ENCODE measurements at places on chromosomes 13 and 19. TPM values are rescaled to one million over a fixed set of nuclear protein-coding genes. Genes with fewer than 3 reads are reported as not detected.

DNA sequence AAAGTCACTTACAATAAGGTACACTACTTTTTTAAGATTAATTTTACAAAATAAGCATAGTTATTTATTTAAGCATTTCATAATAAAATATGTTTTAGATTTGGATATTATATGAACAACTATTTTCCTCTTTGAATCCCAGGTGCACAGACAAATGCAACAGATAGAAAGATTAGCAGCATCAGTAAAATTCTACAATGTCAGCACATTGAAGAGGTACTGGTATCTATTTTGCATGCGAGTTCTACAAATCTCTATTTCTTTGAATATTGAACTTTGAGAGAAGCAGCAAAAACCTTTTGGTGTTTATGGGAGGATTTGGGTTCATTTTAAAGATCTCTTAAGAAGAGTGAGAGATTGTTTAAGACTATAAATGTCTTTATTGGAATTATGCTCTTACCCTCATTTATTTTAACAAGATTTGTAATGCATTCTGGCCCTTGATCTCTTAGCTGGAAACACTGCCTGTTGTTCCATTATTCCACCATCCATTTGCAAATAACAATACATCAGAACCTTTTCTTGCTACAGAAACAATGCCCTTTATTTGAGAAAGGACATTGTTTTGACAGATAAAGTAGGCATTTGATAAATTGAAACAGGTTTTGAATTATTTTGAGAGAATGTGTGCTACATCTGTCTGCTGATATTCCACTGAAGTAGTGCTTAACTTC lies 558.8 kb upstream of the KLHL1 start:
- no peak overlapping the region for H3K4me3 ChIP-seq
- no peak overlapping the region for H3K27ac ChIP-seq
- no peaks in the 10 kb centered on the region for H3K4me1 ChIP-seq
- H3K36me3 ChIP-seq: no peaks in the 10 kb centered on the region

DNA sequence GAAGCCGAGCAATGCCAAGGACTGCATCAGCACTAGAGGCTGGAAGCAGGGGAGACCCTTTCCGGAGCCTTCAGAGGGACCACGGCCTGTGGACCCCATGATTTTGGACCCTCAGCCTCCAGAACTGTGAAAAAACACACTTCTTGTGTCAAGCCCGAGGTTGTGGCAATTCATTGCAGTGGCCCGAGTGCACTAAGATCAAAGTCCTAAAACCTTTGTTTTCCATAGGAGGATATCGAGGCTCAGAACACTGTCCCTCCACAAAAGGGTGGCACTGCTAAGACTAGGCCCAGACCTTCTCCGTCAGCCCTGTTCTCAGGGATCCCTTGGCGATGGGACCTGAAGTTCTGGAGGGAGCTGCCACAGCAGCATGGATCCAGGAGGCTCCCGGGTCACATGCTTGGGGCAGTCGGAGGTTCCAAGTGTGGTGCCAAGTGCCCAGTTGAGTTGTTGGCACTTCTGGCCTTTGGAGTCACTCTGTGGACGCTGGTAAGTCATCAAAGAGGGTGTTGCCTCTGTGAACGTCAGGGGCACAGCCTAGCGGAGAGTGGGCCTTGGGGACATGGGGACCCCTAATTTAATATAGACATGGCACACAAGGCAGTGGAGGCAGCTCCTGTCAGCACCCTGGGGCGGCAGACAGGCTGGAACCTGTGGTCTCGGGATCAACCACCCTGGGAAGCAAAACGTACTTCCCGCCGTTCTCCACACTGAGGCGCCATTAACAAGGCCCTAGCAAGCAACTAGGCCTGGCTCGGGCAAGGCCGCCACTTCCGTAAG lies 199.2 kb downstream of the COL4A1 start:
- DNase-seq: no peak
- H3K4me1 ChIP-seq: no peaks in the 10 kb centered on the region
- no peak overlapping the region for H3K4me3 ChIP-seq
- no peaks in the 10 kb centered on the region for H3K36me3 ChIP-seq
- no peak overlapping the region for H3K27ac ChIP-seq

DNA sequence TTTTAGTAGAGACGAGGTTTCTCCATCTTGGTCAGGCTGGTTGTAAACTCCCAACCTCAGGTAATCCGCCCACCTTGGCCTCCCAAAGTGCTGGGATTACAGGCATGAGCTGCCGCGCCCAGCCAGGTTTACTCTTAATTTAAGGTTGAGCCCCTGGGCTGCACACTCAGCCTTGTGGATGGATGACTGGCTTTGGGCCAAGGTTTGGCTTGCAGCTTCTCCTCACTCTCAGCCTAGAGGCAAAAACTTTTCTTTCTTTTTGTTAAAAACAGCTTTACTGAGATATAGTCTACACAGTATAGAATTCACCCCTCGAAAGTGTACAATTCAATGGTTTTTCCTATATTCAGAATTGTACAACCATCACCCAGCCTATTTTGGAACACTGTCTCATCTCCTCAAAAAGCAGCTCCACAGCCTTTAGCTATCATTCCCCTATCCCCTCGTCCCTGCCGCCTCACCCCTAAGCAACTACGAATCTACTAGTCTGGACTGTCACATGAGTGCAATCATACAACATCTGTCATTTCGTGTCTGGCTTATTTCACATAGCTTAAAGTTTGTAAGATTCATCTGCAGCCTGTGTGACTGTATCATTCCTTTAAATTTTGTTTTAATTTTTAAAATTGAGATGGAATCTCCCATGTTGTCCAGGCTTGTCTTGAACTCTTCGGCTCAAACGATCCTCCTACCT lies 14.5 kb upstream of the TSPAN16 start:
- H3K27me3 ChIP-seq: peaks cover 55% of the 10 kb centered on the region
- H3K4me1 ChIP-seq: peaks cover 14% of the 10 kb centered on the region
- DNase-seq: no peak
- peaks cover 2% of the 10 kb centered on the region for H3K36me3 ChIP-seq
- no peak overlapping the region for H3K4me3 ChIP-seq

- peaks cover 9% of the 10 kb centered on the region for H3K27me3 ChIP-seq
- no peak for DNase-seq
- no peak overlapping the region for H3K4me3 ChIP-seq
- H3K36me3 ChIP-seq: no peaks in the 10 kb centered on the region
These were observed 192.5 kb downstream of the POU4F1 start for GRCh38 chr13:78410847-78411246.

DNA sequence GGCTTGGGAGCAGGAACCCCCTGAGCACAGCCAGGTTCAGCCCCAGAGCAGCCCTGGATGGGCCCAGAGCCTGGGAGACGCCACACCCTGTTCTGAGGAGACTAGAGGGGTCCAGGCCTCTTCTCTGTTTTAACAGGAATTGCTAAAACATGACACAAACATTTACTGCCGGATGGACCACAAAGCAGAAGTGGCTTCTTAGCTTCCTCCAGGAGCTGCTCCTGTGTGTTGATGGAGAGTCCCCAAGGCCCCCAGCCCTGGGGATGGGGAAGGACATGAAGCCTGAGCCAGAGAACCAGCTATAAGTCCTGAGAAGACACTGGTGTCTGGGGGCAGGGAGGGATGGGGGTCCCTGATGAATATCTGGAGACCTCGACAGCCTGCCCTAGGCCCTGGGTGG lies 14.6 kb downstream of the CEACAM3 start:
- H3K4me3 ChIP-seq: no peak overlapping the region
- DNase-seq: no peak
- H3K27me3 ChIP-seq: peaks cover 7% of the 10 kb centered on the region
- no peak overlapping the region for H3K27ac ChIP-seq
- no peaks in the 10 kb centered on the region for H3K36me3 ChIP-seq

DNA sequence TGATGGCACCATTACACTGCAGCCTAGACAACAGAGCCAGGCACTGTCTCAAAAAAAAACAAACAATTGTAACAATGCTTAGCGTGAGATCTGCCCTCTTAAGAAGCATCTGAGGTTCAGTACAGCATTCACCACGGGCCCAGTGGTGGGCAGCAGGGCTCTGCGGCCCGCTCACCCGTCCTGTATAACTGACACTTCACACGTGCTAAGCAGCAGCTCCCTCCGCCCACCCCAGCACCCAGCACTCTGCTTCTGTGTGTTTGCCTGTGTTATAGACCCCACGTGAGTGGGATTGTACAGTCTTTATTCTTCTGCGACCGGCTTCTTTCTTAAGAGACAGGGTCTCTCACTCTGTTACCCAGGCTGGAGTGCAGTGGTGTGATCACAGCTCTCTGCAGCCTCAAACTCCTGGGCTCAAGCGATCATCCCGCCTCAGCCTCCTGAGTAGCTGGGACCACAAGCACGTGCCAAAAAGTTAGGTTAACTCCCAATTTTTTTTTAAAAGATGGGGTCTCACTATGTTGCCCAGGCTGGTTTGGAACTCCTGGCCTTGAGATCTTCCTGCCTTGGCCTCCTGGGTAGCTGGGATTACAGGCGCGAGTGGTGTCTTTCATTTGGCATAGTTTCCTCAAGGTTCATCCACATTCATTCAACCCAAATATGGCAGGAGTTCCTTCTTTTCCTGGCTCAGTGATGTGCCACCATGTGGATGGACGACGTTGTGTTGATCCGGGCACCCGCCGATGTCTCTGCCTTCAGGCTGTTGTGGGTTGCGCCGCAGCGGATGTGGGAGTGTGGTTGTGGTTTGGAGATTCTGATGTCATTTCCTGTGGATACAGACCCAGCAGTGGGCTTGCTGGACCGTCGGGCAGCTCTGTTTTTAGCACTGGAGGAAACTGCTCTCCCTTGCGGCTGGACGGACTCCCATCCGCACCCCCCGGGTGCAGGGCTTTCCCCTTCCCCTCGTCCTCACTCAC lies 170.0 kb downstream of the KDM4B start:
- H3K27me3 ChIP-seq: no peaks in the 10 kb centered on the region
- peak; percentile 85 for DNase-seq
- peak overlapping the region; percentile 77 for H3K4me3 ChIP-seq
- H3K4me1 ChIP-seq: peaks cover 46% of the 10 kb centered on the region
- H3K36me3 ChIP-seq: peaks cover 29% of the 10 kb centered on the region

DNA sequence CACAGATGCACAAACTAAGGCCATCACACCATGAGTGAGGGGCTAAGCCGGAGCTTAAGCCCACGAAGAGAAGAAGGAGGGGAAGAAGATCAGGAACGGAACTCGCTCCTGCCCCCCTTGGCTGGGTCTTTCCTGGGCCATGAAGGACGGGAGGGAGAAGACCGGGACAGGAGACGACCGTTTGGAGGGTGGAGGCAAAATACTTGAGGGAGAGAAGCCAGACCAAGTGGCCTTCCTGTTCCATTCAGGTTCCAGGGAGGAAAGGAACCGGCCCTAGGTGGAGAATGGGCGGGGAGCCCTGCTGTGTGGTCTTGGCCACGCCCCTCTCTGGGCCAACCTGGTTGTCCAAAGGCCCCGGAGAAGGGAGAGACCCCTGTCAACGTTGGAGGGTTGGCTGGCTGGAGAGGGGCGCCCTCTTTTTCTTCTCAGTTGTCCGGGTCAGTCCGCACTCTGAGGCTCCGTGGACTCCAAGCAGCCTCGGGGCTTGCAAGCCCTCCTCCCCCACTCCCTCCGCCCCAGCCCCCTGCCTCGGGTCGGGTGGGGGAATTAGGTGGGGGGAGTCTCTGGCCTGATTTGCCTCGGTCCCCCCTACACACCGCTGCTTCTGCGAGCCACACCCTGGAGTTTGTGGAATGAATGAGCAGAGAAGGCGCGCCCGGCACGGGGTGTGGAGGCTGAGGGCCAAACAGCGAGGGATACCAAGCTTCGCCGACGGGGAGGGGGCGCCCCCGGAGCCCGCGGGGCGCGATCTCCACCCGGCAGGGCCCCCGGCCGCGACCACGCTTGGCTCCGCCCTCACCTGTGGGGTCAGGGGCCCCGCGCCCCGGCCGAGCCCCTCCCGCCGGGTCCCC lies 757 bp downstream of the FBN3 start:
- no peaks in the 10 kb centered on the region for H3K36me3 ChIP-seq
- H3K27ac ChIP-seq: no peak overlapping the region
- H3K4me3 ChIP-seq: peak overlapping the region; percentile 71

GRCh38 chr13:50512474-50513299 lies 330.8 kb downstream of the DLEU7 start:
- no peak overlapping the region for H3K27ac ChIP-seq
- no peaks in the 10 kb centered on the region for H3K4me1 ChIP-seq
- H3K36me3 ChIP-seq: peaks cover 5% of the 10 kb centered on the region
- peak; percentile 41 for DNase-seq

GRCh38 chr13:21703846-21704245 lies 33.0 kb downstream of the FGF9 start:
- H3K27ac ChIP-seq: no peak overlapping the region
- no peaks in the 10 kb centered on the region for H3K36me3 ChIP-seq
- no peak overlapping the region for H3K4me3 ChIP-seq
- DNase-seq: no peak
- H3K27me3 ChIP-seq: peaks cover 10% of the 10 kb centered on the region

DNA sequence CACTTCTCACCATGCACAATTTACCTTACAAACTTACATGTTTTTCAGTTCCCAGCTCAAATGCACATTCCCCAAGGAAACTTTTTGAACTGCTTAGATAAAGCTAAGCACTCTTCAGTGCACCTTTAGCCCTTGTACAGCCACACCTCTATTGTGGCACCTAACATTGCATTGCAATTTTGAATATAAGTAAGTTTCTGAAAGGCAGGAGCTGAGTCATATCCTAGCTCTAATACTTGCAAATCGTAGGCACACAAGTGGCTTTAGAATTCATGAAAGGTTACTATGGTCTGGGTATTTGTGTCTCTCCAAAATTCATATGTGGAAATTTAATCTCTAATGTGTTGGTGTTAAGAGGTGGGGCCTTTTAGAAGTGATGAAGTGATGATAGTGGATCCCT lies 4.9 kb upstream of the ESD start:
- peaks cover 10% of the 10 kb centered on the region for H3K4me1 ChIP-seq
- no peak for DNase-seq

DNA sequence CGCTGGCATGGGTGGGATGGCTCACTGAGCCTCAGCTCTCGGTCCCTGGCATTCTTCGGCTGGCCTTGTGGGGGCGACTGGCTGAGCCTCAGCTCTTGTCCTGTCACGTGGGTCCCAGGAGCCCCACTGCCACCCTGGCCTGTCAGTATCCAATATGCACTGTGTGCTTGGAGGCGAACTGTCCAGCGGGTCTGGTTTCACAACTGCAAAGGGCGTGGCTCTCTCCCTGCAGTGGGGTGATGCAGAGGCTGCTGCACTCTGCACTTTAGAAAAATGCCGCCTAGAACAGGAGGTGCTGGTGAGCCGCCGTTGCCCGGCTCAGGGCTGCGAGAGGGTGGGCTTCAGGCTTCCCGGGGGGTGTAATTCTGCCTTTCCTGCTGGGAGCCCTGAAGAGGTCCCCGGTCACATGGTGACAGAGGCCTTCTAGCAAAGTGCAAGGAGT lies 17.0 kb upstream of the TMEM255B start:
- H3K4me1 ChIP-seq: peaks cover 22% of the 10 kb centered on the region
- DNase-seq: no peak
- H3K27me3 ChIP-seq: peaks cover 2% of the 10 kb centered on the region
- peak overlapping the region; percentile 42 for H3K4me3 ChIP-seq
- H3K27ac ChIP-seq: no peak overlapping the region
- no peaks in the 10 kb centered on the region for H3K36me3 ChIP-seq

- no peaks in the 10 kb centered on the region for H3K36me3 ChIP-seq
- H3K4me3 ChIP-seq: no peak overlapping the region
- H3K4me1 ChIP-seq: no peaks in the 10 kb centered on the region
- DNase-seq: no peak
These were observed 915.1 kb downstream of the SLITRK5 start for GRCh38 chr13:88586263-88586662.

Gene SKA3
- total RNA-seq: 0.22 TPM

Gene MAP1S
- total RNA-seq: 50.1 TPM

Gene PTPRS
- 11.6 TPM for total RNA-seq

Gene CD37
- 328 TPM for total RNA-seq

Gene NLRP9
- total RNA-seq: not detected

Gene SLC7A1
- total RNA-seq: 51.1 TPM

Gene IZUMO1
- total RNA-seq: not detected

Gene CYP4F2
- not detected for total RNA-seq

Gene DGKH
- 4.2 TPM for total RNA-seq

Gene NKPD1
- total RNA-seq: 0.85 TPM

Gene KLK13
- not detected for total RNA-seq
